Activated naive CD8-positive, alpha-beta T cell treated with anti-CD3 and anti-CD28 coated beads for 36 hours (primary cell): ENCODE measurements at places on chromosomes 7 and 10. TPM values are rescaled to one million over a fixed set of nuclear protein-coding genes. Genes with fewer than 3 reads are reported as not detected.

DNA sequence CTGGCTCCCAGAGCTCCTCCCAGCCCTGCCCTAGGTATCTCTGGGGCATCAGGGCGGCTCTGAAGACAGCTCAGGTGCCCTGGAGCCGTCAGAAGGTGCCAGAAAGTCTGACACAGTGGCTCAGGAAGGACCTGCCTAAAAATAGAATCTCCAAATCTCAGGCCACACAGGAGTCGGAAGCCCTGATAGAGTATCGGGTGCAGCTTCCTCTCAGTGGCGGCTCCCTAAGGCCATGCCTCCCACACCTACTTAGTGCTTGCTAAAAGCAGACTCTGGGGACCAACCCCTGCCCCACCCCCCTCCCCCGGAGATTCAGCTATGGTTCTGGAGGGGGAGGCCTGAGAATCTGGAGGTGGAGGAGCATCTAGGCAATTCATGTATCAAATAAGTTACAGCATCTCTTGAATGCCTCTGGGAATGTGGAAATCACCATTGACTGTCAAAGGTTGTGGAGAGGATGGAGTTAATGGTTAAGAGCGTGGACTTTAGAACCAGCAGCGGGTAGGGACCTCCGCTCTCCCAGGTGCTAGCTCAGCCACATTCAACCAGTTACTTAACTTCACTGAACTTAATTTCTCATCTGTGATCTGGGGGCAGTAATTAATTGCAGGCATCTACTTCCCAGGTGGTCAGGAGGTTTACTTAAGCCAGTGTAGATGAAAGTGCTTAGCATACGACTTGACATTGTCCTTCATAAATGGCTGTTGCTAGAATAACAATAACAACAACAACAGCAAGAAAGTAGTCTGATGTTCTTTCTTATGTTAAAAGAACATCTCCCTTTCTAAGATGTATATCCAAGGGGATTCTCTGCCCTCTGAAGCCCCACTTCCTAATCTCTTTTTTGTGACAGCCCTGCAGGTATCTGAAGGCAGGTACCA is 38.6 kb upstream of the MXI1 start:
- DNase-seq = no peak

- no peak for DNase-seq
Measured at GRCh38 chr7:77209479-77210139, 10.0 kb upstream of the FGL2 start.

DNA sequence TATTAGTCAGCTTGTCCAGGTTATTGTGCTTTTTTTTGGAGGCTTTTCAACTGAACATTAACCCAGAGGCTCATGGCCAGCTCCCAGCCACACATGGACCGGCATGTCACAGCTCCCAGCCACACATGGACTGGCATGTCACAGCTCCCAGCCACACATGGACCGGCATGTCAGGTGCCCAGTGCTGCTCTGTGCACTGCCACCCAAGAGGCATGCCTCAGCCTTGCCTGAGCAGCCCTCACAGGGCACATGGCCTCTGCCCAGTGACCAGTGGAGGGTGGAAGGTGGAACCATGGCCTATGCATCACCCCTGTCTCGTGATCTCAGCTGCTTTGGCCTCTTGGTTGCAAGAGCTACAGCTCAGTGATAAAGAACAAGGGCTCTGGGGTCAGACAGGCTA is 119.8 kb downstream of the OAT start:
- no peak for DNase-seq

DNA sequence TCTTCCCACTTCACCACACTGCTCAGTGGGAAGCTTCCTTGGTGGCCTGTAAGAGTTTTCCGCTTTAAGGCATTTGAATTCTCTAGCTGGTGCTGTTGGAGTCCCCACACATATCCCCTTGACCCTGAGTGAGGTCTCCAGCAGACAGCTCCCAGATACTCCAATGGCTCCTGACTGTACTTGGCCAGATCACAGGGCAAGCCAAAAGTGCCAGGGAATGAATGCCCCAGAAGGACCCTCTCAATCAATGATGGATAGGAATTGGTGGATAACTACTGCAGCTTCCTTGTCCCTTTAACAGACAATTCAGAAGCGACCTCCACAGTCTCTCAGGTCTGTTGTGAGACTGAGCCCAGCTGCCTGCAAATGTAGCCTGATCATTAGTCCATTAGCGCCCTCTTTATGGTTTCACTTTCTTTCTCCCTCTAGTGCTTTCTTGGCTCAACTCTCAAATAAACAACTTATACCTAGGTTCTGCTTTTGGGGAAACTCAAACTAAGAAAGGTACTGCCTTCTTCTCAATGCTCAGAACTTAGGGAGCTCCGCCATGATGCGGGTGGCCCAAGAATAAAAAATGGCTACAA is 283.0 kb downstream of the TCF7L2 start:
- DNase-seq = no peak

The C10orf67 gene
- total RNA-seq = 0.60 TPM

The NPFFR1 gene
- total RNA-seq = not detected
